Activated naive CD8-positive, alpha-beta T cell treated with anti-CD3 and anti-CD28 coated beads, Interleukin-2, amount 10 ng/mL, durations not matched to agents 7 days and 5 days (primary cell): ENCODE measurements at places on chromosomes 16 and 17.

DNA sequence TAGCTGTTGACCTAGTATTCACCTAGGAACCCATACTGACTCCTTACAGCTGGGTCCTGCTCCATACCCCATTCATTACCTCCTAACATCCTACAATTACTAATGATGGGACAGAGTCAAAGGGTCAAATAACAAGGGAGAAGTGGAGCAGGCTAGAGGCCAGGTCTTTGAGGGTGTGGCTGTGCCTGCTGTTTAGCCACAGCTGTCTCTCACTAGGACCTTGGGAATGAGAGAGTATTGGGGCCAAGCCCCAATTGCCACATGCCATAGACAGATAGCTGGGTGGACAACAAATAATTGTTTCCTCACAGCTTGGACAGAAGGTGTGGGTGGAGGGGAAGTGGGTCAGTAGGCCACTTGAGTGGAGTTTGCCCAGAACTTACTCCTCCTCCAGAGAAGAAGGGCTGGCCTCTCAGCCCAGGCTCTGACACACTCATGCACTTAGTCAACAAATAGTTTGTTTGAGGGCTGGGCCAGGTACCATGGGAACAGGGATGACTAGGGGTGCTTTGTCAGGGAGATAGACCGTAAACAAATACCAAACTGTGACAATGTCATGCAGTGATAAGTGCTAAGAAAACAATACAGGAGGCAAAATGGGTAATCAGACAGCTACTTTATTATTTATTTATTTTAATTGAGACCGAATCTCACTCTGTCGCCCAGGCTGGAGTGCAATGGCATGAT is 10.2 kb upstream of the CENPT start:
- no peak for DNase-seq

- DNase-seq: no peak
Measured at GRCh38 chr16:88610909-88611812, 27.2 kb upstream of the IL17C start.

GRCh38 chr16:29760567-29761279 is 14.9 kb upstream of the C16orf54 start:
- no peak for DNase-seq

DNA sequence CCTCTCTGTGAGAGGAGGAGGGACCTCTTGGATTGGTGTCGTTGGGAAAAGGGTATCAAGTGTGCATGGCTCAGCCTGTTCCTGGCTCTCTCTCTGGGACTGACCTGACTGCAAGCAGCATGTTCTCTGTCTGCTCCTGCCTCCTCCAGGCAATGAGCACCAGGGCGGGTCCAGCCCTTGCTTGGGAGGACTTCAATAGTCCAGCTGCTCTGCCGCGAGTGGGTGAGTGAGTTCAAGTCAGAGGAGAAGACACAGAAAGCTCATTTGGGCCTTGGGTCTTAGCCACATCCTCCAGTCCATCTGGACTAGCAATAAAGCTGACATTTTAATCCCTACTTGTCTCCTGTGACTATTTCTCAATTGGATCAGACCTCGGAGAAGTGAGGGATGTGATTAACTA is 25.2 kb upstream of the TNS4 start:
- DNase-seq: no peak

DNA sequence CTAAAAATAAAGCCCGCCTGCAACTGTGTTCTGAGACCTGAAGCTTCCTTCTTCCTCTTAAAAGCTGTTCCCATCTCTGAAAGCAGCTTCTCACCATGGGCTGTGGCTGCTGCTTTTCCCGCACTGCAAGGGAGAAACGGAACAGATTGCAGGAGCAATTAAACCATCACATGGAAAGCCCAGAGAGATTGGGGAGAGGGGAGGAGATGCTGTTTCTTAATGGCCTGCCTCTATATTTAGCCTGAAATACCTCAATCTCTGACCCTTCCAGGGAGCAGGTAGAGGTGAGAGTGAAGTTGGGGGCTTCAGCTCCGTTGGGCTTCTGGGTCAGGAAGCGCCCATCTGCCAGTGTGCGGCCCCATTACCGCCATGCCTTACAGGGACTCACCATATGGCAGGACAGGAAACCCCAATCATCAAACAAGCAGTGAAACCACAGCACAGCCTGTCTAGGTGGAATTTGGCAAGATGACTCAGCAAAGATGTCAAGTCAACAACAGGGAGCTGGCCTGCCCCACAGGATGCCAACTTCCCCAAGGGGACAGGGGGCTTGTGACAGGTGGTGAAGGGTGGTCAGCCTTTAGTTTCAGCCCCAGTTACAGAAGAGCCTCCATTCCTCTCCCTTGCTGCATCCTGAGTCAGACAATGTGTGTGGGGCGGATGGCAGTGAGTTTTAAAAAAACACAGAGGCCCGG is 286.6 kb upstream of the CCL2 start:
- peak; percentile 51 for DNase-seq

DNA sequence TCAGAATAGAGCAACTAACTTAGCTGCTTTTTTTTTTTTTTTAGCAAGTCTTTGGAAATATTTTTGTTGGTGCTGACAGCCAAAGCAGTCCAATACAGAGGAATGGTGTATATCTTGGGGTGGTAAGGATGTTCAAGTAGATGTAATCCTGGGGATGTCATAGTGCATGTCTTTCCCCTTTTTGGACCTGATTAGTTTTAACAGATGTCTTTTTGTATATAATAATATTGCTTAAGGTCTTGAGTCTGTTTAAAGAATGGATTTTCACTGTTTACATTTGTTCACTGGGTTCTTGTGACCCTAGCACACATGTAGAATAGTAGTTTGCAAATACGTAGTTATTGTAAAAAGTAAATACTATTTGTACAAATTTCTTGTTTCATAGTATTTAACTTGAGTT is 7.9 kb downstream of the TAF15 start:
- DNase-seq: no peak

- no peak for DNase-seq
Measured at GRCh38 chr17:72813481-72813880, 279.0 kb downstream of the SLC39A11 start.

- DNase-seq: no peak
Measured at GRCh38 chr16:67873435-67874370, 851 bp downstream of the EDC4 start.

GRCh38 chr16:72561-73548 is at the start of gene RHBDF1:
Gene RHBDF1 (minus strand): TSS chr16:72631. CDS start chr16:65015, 7,616 bp downstream.
- no peak for DNase-seq

DNA sequence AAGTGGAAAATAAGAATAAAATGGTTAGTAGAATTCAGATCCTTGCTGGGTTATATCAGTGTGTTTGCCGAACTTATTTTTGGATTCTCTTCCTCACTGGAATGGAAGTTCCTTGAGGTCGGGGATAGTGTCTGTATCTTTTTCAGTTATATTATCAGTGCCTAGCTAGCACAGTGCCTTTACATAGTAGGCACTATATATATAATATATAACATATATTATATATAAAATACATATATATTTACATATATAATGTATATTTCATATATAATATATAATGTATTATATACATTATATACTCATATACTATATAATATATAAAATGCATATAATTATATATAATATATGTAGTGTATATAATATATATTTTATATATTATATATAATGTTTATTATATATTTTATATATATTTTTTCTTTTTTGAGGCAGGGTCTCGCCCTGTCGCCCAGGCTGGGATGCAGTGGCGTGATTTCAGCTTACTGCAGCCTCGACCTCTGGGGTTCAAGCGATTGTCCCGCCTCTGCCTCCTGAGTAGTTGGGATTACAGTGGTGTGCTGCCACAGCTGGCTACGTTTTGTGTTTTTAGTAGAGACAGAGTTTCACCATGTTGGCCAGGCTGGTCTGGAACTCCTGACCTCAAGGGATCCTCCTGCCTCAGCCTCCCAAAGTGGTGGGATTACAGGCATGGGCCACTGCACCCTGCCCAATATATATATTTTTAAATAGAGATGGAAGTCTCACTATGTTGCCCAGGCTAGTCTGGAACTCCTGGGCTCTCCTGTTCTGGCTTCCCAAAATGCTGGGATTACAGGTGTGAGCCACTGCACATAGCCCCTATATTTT is 3.2 kb downstream of the NFATC3 start:
- no peak for DNase-seq

DNA sequence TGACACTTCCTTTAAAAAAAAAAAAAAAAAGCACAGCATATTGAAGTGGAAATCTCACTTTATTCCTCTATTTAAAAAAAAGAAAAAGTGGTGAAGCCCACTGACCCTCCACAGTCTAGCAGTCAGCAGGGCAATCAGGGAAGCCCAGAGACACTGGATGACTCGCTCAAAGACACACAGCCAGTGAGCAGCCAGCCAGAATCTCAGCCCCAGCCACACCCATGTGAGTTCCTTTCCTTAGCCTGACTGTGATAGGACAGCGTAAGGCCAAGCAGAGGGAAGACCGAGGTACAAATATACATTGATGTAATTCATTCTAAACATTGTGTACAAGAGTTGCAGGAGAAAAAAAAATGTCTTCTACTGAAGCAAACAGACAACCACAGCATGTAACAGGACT is 22.5 kb downstream of the XPO6 start:
- DNase-seq: no peak

GRCh38 chr17:76500747-76501017 is 541 bp downstream of the RHBDF2 start:
- DNase-seq: no peak

GRCh38 chr17:41528959-41529353 is 848 bp upstream of the KRT19 start:
- DNase-seq: no peak

DNA sequence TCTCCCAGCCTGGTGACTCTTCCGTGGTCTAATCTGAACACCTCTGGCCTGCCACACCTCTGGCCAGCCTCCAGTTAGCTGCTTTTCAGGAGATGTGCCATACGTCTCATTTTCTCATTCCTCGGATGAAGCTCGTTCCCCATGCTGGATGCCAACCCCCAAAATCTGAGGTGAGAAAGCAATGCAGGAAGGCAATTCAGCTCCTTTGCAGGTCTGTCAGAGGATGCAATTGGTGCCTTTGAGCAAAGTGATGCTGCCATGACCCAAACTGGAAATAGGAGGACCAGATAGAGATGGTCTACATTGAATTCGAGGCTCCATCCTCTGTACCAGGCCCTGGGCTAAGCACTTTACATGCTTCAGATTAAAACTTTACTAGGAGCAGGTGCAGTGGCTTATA is 11.0 kb upstream of the CUEDC1 start:
- no peak for DNase-seq

DNA sequence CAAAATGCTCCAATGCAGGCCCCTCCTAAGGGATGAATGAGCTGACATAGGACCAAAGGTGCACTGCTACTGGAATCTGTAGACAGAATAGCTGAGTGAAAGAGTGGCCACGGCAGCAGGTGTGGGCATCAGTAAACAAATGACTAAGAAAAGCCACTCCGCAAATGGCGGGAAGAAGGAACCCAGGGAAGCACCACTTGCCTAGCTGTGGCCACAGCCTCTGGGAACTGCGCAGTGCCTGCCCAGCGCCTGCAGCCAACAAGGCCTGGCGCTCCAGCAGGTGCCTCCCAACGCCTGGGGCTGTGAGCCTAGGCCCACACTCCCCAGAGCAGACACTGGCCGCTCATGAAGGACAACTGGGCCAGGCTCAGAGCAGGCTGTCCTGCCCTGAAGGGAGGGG is 11.8 kb downstream of the PEMT start:
- DNase-seq: no peak

- no peak for DNase-seq
Measured at GRCh38 chr16:17027488-17028129, 443.2 kb downstream of the XYLT1 start.

GRCh38 chr17:30299000-30299399 is 7.3 kb upstream of the BLMH start:
- no peak for DNase-seq

DNA sequence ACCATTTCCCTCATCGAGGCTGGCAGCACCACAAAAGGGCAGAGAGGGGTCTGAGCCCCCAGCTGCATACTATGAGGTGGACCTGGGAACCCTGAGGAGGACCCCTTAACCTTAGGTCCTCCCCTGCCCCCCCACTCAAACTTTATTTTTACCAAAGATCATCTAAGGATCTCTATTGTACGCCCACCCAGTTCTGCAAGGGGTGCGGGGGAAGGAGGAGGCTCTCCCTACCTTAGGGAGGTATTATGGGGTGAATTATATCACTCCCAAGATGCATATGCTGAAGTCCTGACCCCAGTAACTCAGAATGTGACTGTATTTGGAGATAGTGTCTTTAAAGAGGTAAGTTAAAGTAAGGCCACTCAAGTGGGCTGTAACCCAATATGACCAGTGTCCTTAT is 26.8 kb upstream of the EMP2 start:
- no peak for DNase-seq

- no peak for DNase-seq
Measured at GRCh38 chr16:64450177-64450576, 671.7 kb downstream of the CDH11 start.

- no peak for DNase-seq
Measured at GRCh38 chr17:58052945-58053715, 30.1 kb upstream of the DYNLL2 start.

DNA sequence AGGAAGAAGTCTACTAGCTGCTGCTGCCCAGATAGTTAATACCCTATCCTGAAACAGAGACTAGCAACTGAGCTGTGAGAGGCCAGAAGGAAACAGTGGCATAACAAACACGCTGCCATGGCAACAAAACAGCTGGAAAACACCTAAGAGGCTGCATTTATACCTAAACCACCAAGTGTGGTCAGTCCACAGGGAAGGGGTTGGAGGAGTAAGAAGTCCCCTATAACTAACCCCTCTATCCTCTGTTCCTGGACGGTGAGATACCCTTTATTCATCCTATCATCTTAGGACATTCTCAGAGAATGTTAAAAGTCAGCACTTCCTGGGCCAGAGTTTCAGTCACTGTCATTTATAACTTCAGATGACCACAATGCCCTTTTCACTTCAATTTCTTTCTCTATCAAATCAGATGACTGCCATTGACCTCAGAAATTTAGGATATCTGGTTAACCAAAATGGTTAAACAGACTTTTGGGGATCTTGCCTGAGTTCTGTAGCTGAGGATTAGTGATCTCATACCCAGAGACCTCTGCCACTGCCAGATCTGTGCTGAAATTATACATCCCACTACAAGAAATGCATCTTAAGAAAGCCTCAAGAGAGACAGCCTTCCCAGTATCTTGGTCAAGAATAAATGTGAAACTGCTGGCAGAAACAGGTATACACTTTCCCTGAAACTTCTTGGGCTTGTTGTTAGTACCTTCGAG is 36.2 kb downstream of the STH start:
- DNase-seq: no peak

- no peak for DNase-seq
Measured at GRCh38 chr16:1117926-1118325, 21.9 kb upstream of the C1QTNF8 start.

- DNase-seq: no peak
Measured at GRCh38 chr17:45923511-45924268, 29.3 kb downstream of the MAPT start.

DNA sequence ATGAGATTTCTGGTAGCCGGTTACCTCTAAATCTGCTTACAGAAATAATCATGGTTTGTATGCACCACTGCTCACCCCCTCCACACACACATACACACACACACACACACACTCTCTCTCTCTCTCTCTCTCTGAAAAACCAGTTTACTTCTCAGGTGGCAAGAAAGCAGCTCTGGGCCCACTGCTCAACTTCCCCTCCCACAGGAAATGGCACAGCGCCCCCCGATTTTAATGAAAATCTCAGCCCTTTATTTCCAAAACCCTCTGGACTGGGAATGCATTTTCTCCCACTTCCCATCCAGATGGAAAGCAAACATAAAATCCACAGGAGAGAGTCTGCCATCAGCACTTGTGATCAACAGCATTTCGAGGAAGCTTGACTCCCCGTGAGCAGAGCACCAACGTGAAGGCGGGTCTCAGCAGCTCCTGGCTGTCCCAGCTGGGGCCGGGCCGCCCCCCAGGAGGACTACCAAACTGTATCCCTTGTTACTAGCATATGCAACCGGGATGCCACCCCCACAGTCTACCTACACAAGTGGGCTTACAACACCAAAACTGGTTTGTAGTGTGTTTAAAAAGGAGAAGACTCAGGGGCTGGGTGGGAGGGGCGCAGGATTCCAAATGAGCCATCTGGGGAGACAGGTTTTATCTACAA is 121.1 kb downstream of the SLC39A11 start:
- no peak for DNase-seq
